ENCODE measurements at places on chromosomes 13 and 19. TPM values are rescaled to one million over a fixed set of nuclear protein-coding genes. Genes with fewer than 3 reads are reported as not detected.

Gene YJU2
- total RNA-seq, result 19.5 TPM

Gene TMEM38A
- total RNA-seq, result 5.7 TPM

Gene WDR88
- total RNA-seq, result not detected

Gene KLK1
- total RNA-seq, result 0.40 TPM

Gene SMIM44
- not detected for total RNA-seq

Gene CTXN1
- total RNA-seq, result 53.6 TPM

Measured in mesothelial cell of epicardium (in vitro differentiated cells).